A549 treated with AZD2906 at 1 μM for 4 hours (cell line): ENCODE measurements at places on chromosomes 13 and 19. TPM values are rescaled to one million over a fixed set of nuclear protein-coding genes. Genes with fewer than 3 reads are reported as not detected.

The JAK3 gene
- total RNA-seq: 0.21 to 0.29 TPM (median 0.27 TPM) in 5 replicates

The STAP2 gene
- 0.09 to 0.24 TPM in 2 of 5 replicates, not detected in the others for total RNA-seq

The ZNF99 gene
- not detected in 5 replicates for total RNA-seq

The ADGRE3 gene
- not detected in 5 replicates for total RNA-seq

The LILRB4 gene
- total RNA-seq: not detected in 5 replicates

The GNG7 gene
- 0.03 to 0.08 TPM (median 0.06 TPM) in 5 replicates for total RNA-seq

The SHD gene
- total RNA-seq: 0.12 to 0.17 TPM (median 0.15 TPM) in 3 of 5 replicates, not detected in the others

The TMEM91 gene
- 4.2 to 6.6 TPM (median 5.9 TPM) in 5 replicates for total RNA-seq

The MCEMP1 gene
- not detected in 5 replicates for total RNA-seq

The FPR3 gene
- total RNA-seq: not detected in 5 replicates
